ENCODE measurements at places on chromosomes 11 and 22. TPM values are rescaled to one million over a fixed set of nuclear protein-coding genes. Genes with fewer than 3 reads are reported as not detected.

OSBPL5 gene
- total RNA-seq = 13.1 TPM

GRCh38 chr11:78338138-78338537 is 79.5 kb downstream of the GAB2 start:
- no peak overlapping the region for H3K4me3 ChIP-seq
- no peaks in the 10 kb centered on the region for H3K27me3 ChIP-seq
- H3K4me1 ChIP-seq = no peaks in the 10 kb centered on the region
- DNase-seq = no peak

DNA sequence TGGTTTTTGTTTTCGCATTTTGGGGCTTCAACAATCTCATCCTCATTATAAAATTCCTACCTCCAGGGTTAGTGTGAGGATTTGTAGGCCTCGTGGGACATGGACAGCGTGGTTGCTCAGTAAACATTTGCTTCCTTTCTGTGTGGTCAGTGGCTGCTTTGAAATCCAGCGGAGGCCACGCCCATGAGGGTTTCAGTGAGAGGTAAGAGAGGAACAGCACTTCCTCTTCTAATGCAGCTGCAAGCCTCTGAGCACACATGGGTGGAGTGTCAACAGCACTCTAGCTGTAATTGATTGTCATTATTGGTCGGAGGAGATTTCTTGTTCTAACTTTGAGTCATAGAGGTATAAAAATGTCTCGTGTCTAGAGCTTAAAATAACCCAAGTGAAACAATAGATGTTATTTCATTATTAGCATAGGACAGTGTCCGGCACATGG is 6.0 kb upstream of the ARHGAP42 start:
- no peaks in the 10 kb centered on the region for H3K27me3 ChIP-seq
- no peaks in the 10 kb centered on the region for H3K36me3 ChIP-seq
- peak; percentile 50 for DNase-seq
- H3K4me3 ChIP-seq = no peak overlapping the region

- no peak for DNase-seq
- peaks cover 27% of the 10 kb centered on the region for H3K36me3 ChIP-seq
- H3K27ac ChIP-seq = no peak overlapping the region
- no peak overlapping the region for H3K4me3 ChIP-seq
Measured at GRCh38 chr11:17145972-17146371, 61.8 kb downstream of the PIK3C2A start.

DNA sequence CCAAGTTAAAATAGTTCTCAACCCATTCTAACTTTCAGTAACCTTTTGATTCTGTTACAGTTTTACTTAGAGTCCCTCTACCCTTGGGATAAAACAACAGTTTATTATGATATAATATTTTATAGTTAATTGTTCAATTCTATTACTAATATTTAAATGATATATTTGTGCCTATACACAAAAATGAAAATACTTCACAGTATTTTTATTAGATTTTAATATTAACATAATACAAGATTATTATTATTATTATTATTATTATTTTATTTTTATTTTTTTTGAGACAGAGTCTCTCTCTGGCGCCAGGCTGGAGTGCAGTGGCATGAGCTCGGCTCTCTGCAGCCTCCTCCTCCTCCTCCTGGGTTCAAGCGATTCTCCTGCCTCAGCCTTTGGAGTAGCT is 416.7 kb downstream of the NTM start:
- H3K27me3 ChIP-seq = no peaks in the 10 kb centered on the region
- no peak overlapping the region for H3K27ac ChIP-seq
- H3K4me3 ChIP-seq = no peak overlapping the region
- peaks cover 9% of the 10 kb centered on the region for H3K4me1 ChIP-seq

- no peaks in the 10 kb centered on the region for H3K27me3 ChIP-seq
- no peak overlapping the region for H3K27ac ChIP-seq
- no peak overlapping the region for H3K4me3 ChIP-seq
Measured at GRCh38 chr11:71940561-71941219, 11.8 kb downstream of the RNF121 start.

DNA sequence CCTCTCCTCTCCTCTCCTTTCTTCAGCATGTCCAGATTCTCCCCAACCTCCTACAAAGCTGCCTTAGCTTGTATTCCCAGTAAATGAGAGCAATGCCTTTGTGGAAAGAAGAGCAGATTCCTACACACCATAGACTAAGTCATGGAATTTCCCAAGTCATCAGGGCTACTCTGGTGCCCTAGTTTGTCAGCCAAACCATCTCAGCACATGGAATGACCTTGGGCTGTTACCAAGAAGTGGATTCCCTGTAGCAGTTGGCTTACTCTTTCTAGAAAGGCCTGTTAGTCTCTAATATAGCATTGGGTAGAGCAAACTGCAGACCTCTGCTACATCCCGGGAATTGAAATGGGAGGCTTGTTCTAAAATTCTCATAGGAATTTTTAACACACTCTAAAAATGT is 108.9 kb upstream of the OLFML1 start:
- DNase-seq = no peak
- H3K36me3 ChIP-seq = 0 out of 2 replicates have a peak, but pooled peaks cover 2% of the 10 kb centered on the region
- no peak overlapping the region for H3K4me3 ChIP-seq

All from WTC11 (cell line).